ENCODE measurements at places on chromosomes 13 and 19.

DNA sequence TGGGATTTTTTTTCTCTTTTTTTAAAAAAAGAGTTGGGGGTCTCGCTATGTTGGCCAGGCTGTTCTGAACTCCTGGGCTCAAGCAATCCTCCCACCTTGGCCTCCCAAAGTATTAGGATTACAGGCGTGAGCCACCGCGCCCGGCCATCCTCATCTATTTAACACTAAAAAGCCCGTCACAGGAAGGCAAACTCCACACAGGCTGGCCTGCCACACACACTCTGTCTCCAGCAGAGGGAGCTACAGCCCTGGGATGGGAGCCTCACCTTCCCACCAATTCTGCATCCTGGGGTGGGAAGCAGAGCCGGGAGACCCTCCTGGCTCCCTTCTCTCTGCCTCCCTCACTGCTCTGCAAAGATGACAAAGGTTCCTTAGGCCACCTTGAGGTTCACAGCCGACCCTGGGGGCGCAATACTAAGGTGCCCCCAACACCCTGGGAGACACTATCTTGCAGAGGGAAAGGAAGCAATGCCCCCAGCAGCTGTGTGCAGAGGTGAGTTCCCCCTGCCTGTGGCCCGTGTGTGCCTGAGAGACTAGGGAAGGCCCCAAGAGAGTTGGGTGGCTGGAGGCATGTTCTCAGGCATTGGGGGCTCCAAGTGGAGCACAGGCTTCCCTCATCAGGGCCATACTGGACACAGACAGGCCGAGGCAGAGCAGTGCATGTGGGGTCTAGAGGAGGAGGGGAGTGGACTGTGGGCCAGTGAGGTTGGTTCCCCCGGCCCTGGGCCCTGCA is 27.4 kb upstream of the TIMM44 start:
- DNase-seq: no peak

GRCh38 chr19:1651568-1652291 is 685 bp downstream of the TCF3 start:
- peak; percentile 36 for DNase-seq

GRCh38 chr13:59991395-59991794 is 172.3 kb downstream of the DIAPH3 start:
- no peak for DNase-seq

DNA sequence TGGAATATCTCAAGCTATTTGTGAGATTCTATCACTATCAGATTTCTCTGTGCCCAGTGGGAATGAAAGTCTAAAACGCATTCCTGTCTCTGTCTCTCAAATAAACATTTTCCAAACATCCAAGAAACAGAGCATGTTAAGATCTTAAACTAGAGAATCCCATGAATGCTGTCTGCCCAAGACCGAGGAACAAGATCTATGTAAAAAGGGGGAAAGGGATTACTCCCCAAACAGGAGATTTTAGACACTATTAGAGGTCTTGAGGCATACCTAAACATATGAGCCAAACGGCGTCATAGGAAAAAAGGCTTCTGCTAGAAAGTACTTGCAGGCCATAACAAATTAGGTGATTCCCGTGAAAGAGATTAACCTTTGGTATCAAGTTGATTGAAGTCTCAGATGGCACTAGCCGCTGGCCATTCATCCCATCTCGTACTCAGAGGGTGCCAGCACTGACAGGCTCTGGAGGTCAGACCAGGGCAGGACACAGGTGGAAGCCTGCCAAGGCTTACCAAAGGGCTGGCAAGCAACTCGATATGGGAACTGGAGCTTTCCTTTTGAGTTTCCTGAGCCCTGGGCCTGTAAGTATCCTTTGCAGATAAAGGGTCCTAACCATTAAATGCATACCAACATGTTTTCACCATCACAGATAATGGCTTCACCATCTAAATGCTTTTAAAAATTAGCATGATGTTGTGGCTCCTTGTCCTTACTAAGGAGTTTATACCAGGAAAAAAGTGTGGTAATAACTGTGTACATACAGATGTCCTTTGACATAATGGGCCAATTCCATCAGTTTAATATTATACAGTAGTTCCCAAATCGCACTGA is 225.2 kb downstream of the FOXO1 start:
- no peak for DNase-seq

DNA sequence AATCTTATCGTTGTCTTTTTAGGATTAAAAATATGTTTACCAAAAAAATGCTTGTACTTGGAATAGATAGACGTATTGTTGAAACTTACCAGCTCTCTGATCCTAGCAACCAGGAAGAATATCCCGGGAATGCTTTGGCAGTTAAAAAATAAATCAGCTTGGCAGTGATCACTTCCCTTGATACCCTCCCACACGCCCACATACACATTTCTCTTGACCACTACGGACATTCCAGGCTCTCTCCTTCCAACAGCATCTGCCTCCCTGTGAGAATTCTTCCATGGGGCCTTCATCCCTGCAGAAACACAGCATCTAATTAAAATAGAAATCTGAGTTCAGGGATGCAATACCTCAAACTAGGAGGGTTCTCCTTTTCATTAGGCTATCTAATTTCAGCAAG is 57.9 kb downstream of the THSD1 start:
- no peak for DNase-seq

GRCh38 chr19:55802281-55802680 is 29.5 kb downstream of the NLRP11 start:
- DNase-seq: no peak

GRCh38 chr13:36850790-36851438 is 31.9 kb downstream of the RFXAP start:
- DNase-seq: no peak

DNA sequence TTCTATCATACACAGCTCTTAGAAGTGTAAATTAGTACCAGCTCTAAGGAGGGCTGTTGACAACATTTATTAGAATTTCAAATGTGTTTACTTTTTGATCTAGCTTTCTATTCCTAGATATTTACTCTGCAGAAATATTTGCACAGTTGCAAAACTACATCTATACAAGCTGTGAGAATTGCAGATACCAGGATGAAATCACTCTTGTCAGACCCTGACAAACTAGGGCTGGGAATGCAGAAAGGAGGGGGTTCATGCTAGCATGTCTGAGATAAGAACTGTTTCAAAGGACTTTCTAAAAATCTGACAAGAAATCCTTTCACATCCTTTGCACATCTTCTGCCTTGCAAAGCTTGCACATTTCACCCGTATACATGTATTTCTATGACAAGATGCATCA is 11.8 kb upstream of the PABPC3 start:
- no peak for DNase-seq

DNA sequence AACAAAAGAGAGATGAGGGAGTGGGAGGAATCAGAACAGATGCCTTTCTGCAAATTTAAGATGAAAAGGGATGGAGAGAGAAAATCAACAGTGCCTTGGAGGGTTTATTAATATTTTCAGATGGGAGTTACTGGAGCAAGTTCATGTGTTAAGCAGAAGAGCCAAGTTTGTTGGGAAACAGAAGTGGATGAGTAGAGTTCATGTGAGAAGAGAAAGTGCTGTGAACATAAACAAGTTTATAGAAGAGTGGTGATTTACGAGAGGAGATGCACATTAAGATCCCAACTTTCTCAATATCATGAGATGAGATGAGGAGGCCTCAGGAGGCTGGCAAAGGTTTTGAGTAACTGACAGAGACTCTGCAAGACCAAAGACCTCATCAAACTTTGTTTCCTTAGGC is 274.1 kb upstream of the HTR2A start:
- no peak for DNase-seq

GRCh38 chr13:112603641-112604225 is 15.8 kb upstream of the TUBGCP3 start:
- DNase-seq: no peak

DNA sequence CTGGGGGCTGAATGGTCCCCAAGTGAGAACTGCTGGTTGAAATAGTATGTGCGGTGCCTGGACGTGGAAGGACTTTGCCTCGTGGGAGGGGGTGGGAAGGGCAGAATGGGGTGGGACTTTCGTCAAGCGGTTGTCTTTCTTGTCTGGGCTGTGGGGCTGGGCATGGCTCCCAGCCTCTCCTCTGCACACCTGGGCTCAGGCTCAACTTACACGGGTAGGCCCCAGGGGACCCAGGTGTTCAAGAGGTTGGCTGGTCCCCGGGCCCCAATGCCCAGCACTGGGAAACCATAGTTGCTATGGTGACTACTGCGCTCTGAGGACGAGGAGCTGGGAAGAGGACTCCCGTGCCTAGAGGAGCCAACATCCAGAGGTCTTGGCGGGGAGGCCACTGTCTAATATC is 7.3 kb downstream of the NWD1 start:
- no peak for DNase-seq

- DNase-seq: no peak
Measured at GRCh38 chr19:51799774-51800472, 5.0 kb downstream of the FPR3 start.

GRCh38 chr19:8361921-8362793 is 1.8 kb upstream of the ANGPTL4 start:
- DNase-seq: no peak

GRCh38 chr13:22874839-22875238 is 305.9 kb upstream of the SGCG start:
- no peak for DNase-seq

DNA sequence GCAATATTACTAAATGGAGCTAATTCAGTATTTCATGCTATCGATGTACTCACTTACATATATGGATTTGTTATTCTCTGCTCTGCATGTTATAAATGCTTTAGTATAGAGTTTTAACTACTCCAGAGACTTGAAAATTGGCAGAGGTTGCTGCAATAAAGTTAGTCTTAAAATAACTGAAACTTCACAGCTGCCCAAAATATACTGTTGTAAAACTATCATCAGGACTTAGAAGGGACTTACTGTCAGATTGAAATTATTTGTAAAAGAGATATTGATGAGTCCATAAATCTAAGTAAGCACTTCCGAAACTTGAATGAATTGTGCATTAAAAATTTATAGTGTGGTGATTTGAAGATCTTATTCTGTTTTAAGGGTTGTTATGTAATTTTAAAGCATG is 1178.2 kb upstream of the PCDH20 start:
- no peak for DNase-seq

DNA sequence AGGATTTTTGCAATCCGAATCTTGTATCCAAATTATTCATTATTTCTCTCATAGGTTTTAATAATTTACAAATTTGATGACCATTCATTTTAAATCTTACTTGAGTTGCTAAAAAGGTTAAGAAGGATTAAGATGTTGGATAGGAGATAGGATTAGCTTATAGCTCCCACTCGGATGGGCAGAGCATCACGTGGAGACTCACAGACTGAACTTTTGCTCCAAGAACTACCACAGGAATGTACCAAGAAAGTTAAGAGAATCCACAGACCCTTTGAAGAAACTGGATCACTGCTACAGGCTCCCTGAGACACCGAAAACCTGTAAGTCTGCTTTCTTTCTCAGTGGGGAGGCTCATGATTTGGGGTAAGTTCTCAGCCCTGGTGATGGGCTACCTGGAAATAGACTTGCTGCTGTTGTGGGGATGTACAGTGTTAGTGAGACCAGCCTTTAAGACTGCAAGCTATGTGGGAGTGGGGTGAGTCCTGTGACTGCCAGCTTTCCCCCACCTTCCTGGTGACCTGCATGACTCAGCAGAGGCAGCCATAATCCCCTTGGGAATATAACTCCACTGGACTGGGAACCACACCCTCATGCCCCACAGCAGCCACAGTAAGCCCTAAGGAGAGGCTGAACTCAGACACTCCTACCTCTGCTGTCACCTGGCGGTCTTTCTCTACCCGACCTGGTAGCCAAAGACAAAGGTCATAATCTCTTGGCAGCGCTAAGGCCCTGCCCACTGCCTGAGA is 1458.0 kb downstream of the OLFM4 start:
- no peak for DNase-seq

GRCh38 chr13:29858667-29859066 is 8.2 kb upstream of the UBL3 start:
- no peak for DNase-seq

DNA sequence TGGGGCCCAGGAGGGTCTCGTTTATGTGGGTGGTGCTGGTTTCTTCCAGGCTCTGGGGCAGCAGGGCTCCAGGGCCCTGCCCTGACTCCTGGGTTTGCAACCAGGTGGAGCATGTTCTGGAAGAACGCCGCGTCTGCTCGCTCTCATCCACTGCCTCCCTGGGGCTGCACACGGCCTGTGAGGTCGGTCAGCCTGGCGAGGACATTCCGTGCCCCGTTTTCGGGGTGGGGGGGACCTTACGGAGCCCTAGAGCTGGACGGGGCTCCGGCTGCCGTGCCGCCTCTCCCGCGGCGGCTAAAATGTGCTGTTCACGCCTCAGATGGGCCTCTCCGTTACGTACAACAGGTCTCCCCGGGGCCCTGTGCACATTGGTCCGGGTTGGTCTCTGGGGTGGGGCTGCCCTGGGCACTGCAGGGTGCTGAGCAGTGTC is 3.3 kb downstream of the GNA11 start:
- DNase-seq: no peak

DNA sequence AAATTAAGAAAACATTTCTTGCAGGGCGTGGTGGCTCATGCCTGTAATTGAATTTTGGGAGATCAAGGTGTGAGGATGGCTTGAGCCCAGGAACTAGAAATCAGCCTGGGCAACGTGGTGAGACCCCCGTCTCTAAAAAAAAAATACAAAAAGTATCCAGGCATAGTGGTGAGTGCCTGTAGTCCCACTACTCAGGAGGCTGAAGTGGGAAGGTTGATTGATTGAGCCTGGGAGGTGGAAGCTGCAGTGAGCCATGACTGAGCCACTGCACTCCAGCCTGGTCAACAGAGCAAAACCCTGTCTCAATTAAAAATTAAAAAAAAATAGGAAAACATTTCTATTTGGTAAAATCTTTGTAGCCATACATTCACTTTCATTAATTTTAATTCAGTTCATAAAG is 526.5 kb downstream of the PCDH9 start:
- no peak for DNase-seq

GRCh38 chr19:35211545-35212230 is 16.9 kb downstream of the FAM187B start:
- DNase-seq: peak; percentile 96

- no peak for DNase-seq
Measured at GRCh38 chr19:16113727-16114126, 2.0 kb downstream of the RAB8A start.

- DNase-seq: no peak
Measured at GRCh38 chr13:41296879-41297646, 14.0 kb upstream of the NAA16 start.

- DNase-seq: no peak
Measured at GRCh38 chr19:55643887-55644176, 383 bp downstream of the ZNF581 start.

DNA sequence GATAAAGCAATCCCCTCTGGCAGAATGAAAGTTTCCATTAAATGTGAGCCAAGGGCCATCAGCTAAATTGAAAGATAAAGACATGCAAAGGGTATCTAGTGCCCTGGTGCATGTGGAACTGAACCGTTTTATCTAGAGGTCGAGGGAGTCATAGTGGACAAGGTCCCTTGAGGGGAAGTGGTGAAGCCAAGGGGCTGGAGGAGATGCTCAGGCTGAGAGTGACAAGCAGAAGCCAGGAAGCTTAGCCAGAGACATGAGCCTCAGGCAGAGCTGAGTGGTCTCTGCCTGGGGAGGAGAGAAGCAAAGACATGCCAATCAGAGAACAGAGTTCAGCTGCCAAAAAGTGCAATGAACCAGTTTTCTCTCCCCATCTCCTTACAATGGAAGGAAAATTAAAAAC is 68.1 kb upstream of the SLC10A2 start:
- no peak for DNase-seq

- no peak for DNase-seq
Measured at GRCh38 chr13:102090532-102090931, 311.3 kb downstream of the FGF14 start.
